ENCODE measurements at places on chromosomes 1 and 21. TPM values are rescaled to one million over a fixed set of nuclear protein-coding genes. Genes with fewer than 3 reads are reported as not detected.

VHLL gene
- 0.28 TPM for total RNA-seq

GMEB1 gene
- 6.5 TPM for total RNA-seq

PRMT6 gene
- total RNA-seq: 14.5 TPM

PKN2 gene
- total RNA-seq: 16.5 TPM

CELA2A gene
- total RNA-seq: 0.14 TPM

SPRR2F gene
- not detected for total RNA-seq

NGF gene
- 8.1 TPM for total RNA-seq

CGN gene
- total RNA-seq: under 0.01 TPM

LCE1A gene
- total RNA-seq: not detected

NFASC gene
- 32.7 TPM for total RNA-seq

LRRN2 gene
- total RNA-seq: 0.28 TPM

OLFML3 gene
- 191 TPM for total RNA-seq

F11R gene
- total RNA-seq: 9.2 TPM

EGLN1 gene
- total RNA-seq: 89.3 TPM

RHEX gene
- total RNA-seq: not detected

USP25 gene
- total RNA-seq: 27.1 TPM

GFI1 gene
- under 0.01 TPM for total RNA-seq

GJA8 gene
- not detected for total RNA-seq

COL6A2 gene
- 1,435 TPM for total RNA-seq

OR2T33 gene
- total RNA-seq: not detected
